ENCODE measurements at places on chromosomes 12 and 14.

- ATAC-seq, result no peak
Measured at GRCh38 chr12:12654691-12655460, 41.1 kb downstream of the GPR19 start.

DNA sequence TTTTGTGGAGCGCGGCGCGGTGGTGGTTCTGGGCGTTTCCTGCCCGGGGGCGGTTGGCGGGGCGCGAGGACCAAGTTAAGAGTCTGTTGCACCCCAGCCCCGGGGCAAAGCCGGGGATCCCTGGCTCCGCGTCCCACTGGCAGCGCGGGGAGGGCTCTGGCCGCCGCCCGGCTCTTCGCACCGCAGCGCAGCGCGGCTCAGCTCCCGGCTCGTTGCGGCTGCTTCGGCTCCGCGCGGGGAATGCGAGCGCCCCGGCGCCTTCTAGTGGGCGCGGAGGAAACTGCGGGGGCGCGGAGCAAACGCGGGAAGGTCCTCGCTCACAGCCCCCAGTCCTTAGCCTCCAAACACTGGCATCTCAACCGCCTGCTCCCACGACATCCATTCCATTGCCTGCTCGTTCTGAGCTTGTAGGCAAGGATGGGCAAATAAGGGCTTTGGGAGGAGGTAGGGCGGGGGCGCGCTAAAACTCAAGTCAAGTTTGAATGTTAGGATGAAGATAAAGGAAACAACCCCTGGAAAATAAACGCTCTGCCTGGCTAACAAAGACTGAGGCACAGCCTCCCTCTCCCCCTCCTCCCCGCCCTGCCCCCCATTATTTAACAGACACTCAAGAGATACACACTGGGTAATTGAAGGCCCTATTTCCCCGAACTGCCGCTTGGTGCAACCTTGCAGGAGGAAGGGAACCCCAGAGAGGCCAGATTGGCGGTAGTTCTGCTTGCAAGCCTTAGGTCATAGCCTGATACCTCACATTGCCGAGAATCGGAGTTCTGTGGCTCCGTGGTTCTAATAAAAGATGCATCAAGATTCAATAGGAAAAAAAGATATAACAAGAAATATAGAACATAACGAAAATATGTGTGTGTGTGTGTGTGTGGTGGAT is at the start of gene B4GALNT1:
B4GALNT1 (minus strand) TSS at position 244 of the 883 bp plus-strand sequence. CDS start 1,069 bp downstream, outside the sequence.
- ATAC-seq, result peak; percentile 80

DNA sequence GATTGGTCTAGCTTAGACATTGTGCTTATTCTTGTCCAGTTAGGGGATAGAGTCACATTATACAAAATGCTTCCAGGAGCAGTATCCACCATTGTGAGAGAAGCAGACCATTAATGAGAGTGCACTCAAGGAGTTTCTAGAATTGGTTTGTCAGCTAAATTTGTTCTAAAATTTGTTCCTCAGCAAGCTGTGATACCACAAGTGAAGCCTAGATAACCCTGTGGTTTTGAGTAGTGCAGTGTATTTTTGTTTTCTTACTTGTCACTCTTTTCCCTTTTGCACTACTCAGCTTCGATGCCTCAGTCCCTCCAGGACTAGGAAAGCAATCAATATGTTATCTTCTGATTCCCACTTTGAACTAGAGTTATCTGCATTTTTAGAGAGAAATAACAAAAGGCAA is 42.5 kb upstream of the AKAP6 start:
- ATAC-seq, result no peak

- no peak for ATAC-seq
Measured at GRCh38 chr12:66550626-66551025, 128.2 kb downstream of the GRIP1 start.

DNA sequence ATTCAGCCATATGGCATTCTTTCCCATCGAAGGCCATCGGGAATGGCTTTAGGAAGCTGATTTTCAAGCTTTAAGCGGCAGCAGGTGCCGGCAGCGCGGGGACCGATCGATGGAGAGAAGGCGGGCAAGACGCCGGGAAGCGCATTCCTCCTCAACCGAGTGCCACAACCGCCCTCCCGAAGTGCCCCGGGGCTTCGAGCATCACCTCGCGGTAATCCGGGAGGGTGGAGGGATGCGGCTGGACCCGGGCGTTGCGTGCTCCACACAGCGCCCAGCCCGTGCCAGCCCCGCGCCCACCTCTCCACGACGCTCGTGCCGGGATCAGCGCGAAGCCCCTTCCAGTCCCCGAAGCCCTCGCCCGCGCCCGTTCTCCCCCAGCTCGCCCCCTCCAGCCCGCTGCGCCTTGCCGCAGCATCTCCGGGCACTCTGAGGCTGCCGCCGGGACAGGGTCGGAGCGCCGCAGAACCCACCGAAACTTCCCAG is 3.2 kb downstream of the USP44 start:
- peak; percentile 67 for ATAC-seq

DNA sequence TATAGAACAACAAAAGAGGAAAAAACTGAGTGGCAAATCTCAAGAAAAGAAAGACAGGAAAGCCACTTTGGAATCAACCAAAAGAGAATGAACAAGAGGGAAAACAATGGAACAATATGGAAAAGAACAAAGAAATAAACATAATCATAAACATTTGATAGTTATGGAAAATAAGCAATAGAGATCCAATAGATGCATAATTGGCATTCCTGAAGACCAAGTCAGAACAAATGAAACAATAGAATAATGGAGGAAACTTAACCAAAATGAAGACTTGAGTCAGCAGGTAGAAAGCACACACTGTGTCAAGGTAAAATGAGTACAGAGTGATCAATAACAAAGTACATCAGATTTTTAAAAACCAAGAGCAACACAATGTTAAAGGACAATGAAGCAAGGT is 10.1 kb upstream of the RPS6KA5 start:
- ATAC-seq, result no peak

GRCh38 chr12:74578486-74578885 is 40.9 kb downstream of the ATXN7L3B start:
- no peak for ATAC-seq

GRCh38 chr12:115323223-115323905 is 639.4 kb upstream of the TBX3 start:
- ATAC-seq, result no peak

DNA sequence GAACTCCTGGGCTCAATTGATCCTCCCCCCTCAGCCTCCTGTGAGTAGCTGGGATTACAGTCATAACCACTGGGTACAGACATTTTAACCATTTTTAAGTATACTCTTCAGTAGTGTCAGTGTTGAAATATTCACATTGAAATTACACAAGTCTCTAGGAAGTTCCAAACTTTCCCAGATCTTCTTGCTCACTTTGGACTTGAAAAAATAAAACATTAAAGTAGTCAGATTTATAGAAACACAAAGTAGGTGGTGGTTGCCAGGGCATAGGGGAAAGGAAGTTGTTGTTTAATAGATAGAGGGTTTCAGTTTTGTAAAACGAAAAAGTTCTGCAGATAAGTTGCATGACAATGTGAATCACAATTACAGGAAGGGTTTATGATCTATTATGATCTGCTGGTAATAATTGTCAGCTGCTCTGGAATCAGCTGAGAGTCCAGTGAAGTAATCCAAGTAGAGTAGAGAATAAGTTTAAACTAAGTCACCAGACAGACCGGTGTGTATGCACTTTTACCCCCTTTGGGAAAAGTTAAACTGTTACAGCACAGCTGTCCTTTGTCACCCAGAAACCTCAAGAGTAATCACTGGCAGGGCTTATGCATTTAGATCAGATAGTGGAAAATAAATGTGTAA is 27.4 kb downstream of the PCNX1 start:
- ATAC-seq, result no peak

GRCh38 chr14:70018230-70018629 is 139.0 kb downstream of the SMOC1 start:
- ATAC-seq, result no peak

- ATAC-seq, result no peak
Measured at GRCh38 chr14:52053044-52053443, 15.8 kb downstream of the NID2 start.

- no peak for ATAC-seq
Measured at GRCh38 chr12:51722431-51722830, 126.1 kb downstream of the FIGNL2 start.

GRCh38 chr12:3579446-3580093 is 88.6 kb downstream of the PRMT8 start:
- no peak for ATAC-seq

- no peak for ATAC-seq
Measured at GRCh38 chr14:62428429-62429203, 616.6 kb downstream of the KCNH5 start.

GRCh38 chr14:103700753-103701490 is 14.3 kb downstream of the XRCC3 start:
- no peak for ATAC-seq

GRCh38 chr14:23569443-23570151 is 2.0 kb upstream of the AP1G2 start:
- no peak for ATAC-seq

DNA sequence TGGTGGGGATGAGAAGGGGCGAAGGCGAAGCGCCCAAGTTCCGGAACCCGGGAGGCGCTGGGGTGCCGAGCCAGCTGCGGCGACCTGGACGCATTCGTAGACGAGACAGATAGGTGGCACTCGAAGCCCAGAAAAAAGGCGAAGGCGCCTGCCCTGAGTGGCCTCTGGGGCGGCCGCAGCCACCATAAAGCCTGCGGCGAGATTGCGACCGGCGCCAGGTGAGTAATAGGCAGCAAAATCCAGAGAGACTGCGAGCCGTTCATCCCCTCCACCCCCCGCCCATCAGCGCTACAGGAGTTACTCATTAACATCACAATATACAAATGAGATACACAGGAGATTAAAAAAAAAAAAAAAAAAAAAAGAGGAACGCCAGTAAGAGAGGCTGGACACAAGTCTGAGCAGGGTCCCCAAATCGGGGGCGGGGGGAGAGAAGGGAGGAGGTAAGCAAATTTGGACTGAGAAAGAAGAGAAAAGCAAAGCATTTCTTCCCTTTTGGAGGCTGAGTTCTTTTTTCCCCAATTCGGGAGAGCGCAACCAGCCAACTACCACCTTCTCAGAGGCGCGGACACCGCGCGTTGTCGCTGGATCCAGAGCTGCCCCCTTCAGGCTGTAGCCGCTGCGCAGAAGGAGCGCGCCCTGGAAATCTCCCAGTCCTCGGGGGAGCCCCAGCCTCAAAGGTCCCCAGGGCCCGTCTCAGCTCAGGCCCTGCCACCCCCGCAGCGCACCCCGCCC is 15.7 kb downstream of the TBX3 start:
- ATAC-seq, result no peak

DNA sequence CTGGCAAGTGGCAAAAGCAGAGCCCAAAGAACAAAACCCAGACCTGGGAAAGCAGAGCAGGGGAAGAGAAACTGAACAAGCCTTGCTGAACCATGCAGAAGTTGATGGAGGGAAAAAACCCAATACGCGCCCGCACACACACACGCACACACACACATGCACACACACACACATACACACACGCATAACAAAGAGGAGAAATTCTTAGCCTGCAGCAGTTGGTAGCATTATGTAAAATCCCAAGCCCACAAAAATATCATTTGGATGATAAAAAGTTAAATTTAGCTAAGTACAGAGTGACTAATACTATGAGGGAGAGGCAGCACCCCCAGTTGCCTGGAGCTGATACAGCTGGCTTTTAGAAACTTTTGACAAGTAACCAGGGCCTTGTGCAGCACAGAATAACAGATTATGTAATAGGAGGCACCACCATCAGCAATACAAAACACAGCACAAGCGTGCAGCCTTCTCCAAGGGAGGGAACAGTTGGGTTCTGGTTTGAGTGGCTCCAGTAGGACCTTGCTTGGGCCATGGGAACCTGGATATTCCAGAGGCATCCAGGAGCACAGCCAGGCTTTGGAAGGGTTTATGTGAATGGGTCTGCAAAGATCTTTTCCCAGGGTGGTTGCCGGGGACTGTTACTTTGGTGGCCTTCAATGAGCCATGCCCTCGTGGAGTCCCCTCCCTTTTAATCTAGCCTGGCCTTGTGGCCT is 35.3 kb downstream of the PITPNM2 start:
- ATAC-seq, result peak; percentile 78

DNA sequence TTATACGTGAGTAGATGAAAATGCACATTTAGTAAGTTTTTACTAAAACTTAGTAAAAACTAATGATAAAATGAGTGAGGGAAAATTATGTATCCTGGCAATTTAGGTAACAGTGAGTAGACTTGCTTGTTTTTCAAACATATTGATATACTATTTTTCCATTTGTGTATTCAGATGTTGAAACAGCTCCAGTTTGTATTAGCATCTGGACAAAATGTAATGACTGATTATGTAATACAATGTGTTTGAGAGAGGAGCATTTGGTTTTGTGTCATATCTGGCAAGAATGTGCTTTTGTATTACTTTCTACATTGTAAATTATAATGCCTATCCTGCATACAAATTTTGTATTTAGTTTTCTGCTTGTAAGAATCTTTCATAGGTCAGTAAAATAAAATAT is 5.6 kb downstream of the CNOT2 start:
- ATAC-seq, result no peak

GRCh38 chr14:32785585-32785984 is 153.1 kb upstream of the NPAS3 start:
- ATAC-seq, result no peak

- ATAC-seq, result no peak
Measured at GRCh38 chr14:64760146-64760755, 56.0 kb downstream of the PLEKHG3 start.

DNA sequence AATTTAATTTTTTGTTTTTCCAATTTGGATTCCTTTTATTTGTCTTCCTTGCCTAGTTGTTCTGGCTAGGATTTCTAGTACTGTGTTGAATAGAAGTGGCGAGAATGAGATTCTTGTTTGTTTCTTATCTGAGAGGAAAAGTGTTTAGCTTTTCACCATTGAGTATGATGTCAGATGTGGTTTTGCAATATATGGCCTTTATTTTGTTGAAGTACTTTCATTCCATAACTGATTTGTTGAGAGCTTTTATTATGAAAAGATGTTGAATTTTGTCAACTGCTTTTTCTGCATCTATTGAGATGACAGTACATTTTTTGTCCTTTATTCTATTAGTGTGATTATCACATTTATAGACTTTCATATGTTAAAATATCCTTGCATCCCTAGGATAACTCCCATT is 462.0 kb downstream of the CCDC91 start:
- ATAC-seq, result no peak

DNA sequence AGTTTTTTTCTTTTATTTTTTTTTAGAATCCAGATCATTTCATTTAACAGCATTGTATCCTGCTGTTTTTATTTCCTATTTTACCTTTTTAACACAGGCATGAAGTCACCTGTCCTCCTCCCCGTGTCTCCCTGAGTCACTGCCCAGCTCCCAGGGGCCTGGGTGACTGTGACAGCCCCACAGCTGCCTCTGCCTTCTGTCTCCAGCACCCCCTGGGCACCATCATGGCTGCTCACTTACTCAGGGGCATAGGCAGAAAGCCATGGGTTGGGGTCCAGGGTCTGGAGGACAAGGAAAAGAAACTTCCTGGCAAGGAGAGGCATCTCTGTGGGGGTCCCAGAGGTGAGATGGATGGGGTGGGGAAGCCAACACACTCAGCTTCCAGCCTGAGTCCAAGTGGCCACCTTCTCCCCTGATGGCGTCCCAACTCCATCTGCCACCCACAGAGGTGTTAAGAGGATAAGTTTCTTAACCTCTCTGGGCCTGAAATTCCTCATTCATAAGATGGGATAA is 25.3 kb downstream of the TMEM63C start:
- ATAC-seq, result no peak

DNA sequence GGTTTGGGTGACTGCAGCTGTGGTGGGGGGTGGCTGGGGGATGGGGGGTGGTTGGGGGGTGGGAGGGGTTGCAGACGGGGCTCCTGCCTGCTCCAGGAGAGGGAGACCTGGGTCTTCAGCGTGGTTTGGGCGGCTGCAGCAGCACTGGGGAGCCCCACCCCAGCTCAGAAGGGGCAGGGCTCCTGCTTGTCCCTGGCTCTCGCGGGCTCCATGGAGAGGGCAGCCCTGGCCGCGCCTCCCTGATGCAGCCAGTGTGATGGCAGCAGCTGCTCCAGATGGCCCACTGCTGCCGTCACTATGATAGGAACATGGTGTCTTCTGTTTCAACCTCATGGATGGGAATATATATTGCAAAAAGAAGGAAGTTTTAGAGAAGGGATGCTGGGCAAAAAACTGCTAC is 22.9 kb downstream of the TRHDE start:
- ATAC-seq, result no peak
